ENCODE measurements at places on chromosomes 4 and X.
A peak's percentile ranks its signal among the peaks of the same experiment; 100 is the strongest.

GRCh38 chr4:36439556-36439955 is 158.1 kb downstream of the DTHD1 start:
- no peak for DNase-seq
- H3K36me3 ChIP-seq = no peaks in the 10 kb centered on the region
- no peaks in the 10 kb centered on the region for H3K4me1 ChIP-seq
- no peak overlapping the region for H3K27ac ChIP-seq
- no peak overlapping the region for H3K4me3 ChIP-seq

DNA sequence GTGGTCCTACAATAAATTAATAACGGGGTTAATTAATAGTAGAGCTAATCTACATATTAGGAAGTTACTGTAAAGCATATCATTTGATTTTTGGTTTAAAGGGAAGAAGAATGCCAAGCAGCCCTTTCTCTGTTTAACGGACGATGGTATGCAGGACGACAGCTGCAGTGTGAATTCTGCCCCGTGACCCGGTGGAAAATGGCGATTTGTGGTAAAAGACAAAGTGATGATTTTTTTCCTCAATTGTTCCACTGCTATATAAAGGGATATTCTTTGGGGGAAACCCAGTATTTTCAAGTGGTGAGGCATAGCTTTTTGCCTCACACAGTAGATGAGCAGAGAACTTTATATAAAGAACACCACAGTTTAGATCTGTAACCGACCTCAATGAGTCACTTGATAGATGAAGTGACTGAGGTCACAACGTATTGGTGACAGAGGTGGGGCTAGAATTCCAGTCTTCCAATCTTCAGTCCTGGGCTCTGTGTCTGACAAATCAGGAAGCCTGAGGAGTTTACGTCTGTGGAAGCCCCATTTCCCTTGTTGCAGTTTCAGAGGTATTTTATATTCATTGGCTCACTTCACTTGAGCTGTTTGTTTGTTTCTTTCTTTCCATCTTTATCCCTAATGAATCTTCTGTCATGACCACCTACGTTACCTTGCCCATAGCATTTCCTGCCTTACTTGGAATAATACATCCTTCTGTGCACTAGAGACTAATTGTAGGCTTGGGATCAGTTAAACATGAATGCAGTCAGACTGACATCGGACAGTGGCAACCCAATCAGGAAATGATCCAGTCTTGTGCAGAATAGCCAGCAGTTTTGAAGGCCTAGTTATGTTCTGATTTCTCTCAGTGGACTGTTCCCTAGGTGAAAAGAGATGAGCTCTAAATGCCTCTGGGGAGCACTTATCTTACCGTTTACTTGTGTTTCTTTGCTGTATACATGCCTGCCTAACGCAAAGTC is 30.1 kb downstream of the ZRSR2 start:
- H3K36me3 ChIP-seq = peaks cover 63% of the 10 kb centered on the region
- no peak overlapping the region for H3K4me3 ChIP-seq
- H3K27me3 ChIP-seq = no peaks in the 10 kb centered on the region
- no peak overlapping the region for H3K27ac ChIP-seq
- H3K4me1 ChIP-seq = no peaks in the 10 kb centered on the region
- no peak for DNase-seq

- H3K36me3 ChIP-seq = no peaks in the 10 kb centered on the region
- no peak overlapping the region for H3K4me3 ChIP-seq
- no peaks in the 10 kb centered on the region for H3K4me1 ChIP-seq
- no peaks in the 10 kb centered on the region for H3K27me3 ChIP-seq
- H3K27ac ChIP-seq = no peak overlapping the region
Measured at GRCh38 chrX:141941234-141941633, 37.5 kb downstream of the MAGEC1 start.

DNA sequence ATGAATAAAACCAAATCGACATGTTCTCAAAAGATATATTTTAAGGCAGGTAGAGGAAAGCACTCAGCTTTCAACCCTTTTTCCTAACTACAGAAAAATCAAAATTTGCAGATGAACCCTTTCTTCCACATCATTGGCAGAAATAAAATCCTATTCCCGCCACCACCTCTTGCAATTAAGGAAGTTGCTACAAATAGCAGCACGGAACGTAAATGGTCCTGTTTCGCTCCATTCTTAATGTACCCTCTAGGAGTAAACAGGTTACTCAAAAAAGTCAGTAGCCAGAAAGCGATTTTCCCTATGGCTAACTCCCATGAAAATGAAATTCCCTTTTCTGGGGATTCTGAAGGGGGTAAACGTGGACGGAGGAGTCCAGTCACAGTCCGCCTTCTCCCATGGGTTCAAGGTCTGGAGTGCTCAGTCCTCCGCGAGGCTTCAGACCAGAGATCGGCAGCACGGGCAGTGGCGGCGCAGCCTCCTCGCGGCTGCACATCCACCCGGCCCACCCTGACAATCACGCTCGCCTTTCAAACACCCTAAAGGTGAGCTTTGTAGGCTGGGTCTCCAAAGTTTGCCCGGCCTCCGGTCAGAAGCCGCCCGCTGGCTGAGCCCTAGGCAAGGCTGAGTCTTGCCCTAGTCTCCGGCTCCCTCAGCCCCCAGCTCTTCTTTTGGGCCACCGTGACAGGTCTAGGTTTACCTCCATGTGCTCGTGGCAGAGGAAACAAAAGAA is 1.8 kb downstream of the ATP11C start:
- no peaks in the 10 kb centered on the region for H3K36me3 ChIP-seq
- H3K4me1 ChIP-seq = peaks cover 4% of the 10 kb centered on the region
- no peaks in the 10 kb centered on the region for H3K27me3 ChIP-seq
- peak overlapping the region; percentile 47 for H3K27ac ChIP-seq

- no peaks in the 10 kb centered on the region for H3K36me3 ChIP-seq
- H3K4me1 ChIP-seq = no peaks in the 10 kb centered on the region
Measured at GRCh38 chr4:181810711-181811110, 432.5 kb upstream of the TENM3 start.
